ENCODE measurements at places on chromosomes 1 and 21.

- no peak for DNase-seq
Observed at GRCh38 chr1:55446351-55446750, 231.2 kb upstream of the USP24 start.

DNA sequence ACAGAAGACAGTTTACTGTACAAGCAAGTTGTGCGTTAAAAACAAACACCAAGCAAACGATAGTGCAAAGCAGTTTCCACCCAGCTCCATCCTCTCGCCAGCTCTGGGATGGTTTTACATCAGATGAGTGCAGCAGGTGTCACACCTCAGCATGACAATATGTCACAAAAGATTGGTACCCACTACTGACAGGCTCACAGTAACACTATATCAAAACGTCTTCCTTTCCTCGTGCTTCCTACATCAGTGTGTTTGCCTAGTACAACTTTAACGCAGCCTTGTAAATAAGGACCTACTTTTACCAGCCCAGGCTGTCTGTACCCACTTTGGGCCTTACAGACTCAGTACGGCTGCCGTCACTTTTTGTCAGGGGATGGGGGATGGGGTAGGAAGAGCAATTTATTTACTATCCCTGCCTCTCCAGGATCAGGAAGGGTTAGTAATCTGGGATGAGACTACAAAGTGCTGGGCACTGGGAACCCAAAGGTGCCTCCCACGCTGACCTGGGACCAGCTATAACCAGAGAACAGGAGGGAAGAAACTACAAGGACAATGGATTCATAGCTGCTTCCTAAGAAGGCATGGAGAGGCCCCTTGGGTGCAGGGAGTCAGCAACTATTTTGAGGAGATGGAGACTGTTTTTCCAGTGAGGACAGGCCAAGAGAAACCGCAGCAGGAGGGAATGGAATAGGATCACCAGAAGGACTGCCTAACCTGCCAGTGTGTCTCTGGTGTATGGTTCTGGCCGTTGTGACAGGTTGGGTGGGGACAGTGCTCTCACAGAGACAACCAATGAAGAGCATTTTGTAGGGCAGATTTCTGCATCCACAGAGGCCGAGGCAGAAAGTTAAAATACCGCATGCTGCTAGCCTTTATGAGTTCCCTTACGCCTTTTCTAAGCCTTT lies 30.2 kb downstream of the RUNX3 start:
- DNase-seq, result no peak

- no peak for DNase-seq
Observed at GRCh38 chr1:94178901-94179300, 58.0 kb upstream of the ABCA4 start.

DNA sequence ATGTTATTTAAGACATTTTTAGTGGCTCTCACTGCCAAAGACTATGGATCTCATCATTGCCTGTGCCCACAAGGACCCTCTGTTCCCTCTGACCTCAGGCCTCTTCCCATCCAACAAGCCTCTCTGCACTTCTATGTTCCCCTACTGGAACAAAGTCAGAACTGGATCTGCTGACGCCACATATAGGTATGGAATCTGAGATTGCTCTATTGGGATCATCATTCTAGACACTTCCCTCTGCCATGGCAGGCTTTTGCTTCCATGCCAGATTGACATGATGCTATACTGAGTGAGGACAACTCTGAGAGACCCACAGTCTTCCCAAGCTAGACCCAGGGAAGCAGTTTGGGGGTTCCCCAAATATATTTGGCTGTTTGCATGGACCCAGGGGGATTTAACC lies 76.0 kb upstream of the ZNF648 start:
- DNase-seq, result no peak

DNA sequence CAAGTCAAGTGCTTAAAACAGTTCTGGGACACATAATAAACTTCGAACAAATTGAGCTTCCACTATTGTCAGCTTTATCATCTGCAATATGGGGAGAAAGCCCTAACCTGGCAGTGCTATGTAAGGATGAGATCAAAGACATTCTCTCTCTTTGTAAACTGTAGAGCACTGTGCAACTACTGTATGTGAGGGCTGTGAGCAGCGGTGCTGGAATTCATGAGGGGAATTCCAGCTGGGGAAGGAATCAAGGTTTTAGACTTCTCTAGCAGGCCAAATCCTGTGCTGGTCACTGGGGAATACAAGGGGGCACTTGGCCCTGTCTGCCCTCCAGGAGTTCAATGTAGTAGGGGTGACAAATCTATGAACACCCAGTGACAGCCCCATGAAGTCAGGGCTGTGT lies 9.3 kb downstream of the FAM151A start:
- DNase-seq, result no peak

DNA sequence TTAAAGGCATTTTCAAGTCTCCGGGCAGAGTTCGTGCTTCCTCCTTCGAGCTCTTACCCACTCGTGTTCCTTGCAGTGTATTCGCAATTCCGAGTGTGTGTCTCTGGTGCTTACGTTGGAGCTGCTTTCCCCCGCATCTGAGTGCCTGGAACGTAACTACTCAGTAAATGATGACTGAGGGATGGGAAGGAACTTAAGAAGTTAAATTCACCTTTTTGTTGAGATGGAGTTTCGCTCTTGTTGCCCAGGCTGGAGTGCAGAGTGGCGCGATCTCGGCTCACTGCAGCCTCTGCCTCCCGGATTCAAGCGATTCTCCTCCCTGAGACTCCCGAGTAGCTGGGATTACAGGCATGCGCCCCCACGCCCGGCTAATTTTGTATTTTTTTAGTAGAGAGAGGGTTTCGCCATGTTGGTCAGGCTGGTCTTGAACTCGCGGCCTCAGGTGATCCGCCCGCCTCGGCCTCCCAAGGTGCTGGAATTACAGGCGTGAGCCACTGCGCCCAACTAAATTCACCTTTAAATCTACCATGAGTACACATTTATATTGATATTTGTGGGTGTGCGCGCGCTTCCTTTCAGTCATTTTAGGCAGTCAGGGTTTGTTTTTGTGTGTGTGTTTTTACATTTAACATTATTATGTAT lies 837 bp downstream of the NDUFS5 start:
- DNase-seq, result no peak

DNA sequence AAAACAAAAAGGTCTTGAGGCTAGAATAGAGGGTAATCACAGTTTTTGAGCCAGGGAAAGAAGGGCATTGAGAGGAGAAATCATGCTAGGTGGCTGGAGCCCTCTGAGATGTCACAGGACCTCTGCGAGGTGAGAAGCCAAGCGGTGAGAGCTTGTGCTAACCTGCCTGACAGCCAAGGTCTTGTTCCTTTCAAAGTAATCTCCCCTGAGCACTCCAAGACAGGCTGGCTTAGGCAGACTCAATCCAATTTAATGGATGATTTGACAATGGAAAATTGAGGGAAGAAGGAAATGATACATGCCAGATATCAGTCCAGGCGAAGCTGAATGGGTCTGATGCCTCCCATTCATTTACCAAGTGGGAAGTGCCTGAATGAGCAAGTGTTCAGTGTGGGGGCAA lies 311.9 kb upstream of the PTBP2 start:
- no peak for DNase-seq

- DNase-seq, result no peak
Observed at GRCh38 chr1:200638073-200638472, 17.5 kb upstream of the KIF14 start.

DNA sequence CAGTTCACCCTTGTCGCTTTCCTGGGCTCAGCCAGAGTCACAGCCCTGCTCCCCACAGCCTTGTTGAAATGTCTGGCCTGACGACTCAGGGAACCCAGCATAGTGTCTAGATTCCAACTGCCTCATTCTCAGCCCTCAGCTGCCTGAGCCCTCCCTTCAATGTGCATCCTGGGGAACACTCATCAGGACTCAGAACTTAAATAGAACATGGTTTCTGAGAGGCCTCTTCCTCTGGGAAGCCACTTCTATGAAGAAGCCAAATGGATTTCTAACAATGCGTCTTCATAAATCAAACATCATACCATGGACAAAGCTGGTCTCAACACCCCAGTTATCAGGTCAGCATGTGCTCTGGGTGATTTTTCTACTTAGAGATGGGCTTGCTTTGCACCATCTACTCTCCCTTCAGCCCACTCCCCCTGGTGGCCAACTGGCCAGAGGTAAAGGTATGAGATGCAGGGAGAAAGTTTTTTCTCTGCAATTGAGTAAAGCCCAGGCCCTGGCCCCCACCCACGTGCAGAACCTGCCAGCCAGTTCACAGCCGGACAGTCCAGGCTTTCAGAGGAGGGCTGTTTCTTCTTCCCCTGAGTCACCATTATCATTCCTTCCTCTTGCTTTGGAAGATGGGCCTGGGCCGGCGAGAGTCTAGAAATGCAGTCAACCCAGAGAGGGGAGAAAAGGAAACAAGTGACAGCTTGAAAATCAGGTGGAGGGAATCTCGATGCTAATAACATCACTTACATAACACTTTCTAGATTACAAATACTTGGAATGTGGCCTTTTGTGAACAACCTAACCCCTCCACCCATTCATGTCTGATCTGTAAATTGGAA lies 32.1 kb downstream of the CD244 start:
- peak; percentile 64 for DNase-seq

GRCh38 chr1:116123837-116124533 lies 12.8 kb downstream of the MAB21L3 start:
- no peak for DNase-seq

DNA sequence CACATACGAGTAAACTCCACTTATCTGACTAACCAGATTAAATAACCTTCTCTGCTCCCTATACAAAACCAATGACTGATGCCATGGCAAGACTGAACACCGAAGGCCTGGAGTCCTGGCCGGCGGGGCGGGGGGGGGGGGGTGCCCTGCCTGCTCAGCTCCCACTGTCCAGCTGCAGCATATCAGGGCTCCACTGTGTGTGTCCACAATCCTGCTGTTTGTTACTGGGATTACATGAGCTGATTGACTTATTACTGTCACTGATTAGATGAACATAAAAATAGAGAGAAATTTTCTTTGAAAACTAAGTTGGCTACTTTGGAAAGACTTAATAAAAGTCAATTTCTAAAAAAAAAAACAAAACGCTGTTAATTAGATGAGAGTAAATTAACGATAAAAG lies 24.9 kb downstream of the TMEM63A start:
- DNase-seq, result no peak

GRCh38 chr1:228794810-228795209 lies 59.5 kb downstream of the RHOU start:
- DNase-seq, result no peak

- DNase-seq, result no peak
Observed at GRCh38 chr21:44444286-44444931, 10.9 kb upstream of the LRRC3 start.

GRCh38 chr1:42168391-42168670 lies 3.8 kb upstream of the GUCA2A start:
- DNase-seq, result no peak

DNA sequence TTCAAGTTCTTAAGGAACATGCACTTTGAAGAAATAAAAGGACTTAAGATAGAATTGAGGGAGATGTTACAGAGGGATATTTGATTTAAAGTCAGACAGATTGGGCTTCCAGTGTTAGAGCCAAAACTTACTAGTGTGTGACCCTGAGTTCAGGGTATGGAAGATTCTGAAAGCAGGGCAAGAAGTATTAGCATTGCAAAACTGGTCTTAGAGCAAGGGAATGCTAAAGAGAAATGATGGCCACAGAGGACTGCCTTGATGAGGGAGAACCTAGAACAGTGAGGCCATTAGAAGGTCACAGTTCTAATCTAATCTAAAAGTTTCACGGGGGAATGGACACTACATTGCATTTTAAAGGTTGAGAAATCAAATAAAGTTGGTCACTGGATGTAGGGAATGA lies 45.5 kb downstream of the UROD start:
- no peak for DNase-seq

GRCh38 chr1:53807916-53808315 lies 30.2 kb downstream of the NDC1 start:
- DNase-seq, result no peak

- no peak for DNase-seq
Observed at GRCh38 chr1:219188331-219188803, 14.7 kb downstream of the LYPLAL1 start.

DNA sequence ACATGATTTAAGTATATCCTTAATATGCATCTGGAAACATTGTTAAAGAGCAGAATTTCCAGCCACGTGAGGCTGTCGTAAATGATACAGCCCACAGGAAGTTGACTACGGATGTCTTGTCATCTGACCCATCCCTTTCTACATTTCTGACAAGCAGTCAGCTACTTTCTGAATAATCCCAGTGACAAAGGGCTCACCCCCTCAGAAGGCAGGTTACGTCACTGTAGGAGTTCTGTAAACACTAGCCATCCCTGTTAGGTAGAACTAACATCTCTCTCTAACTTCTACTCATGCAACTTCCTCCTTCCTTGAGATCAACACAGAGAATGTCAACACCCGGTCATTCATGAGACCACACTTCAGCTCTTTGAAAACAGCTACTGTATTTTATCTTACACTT lies 259.2 kb downstream of the GREM2 start:
- DNase-seq, result no peak

DNA sequence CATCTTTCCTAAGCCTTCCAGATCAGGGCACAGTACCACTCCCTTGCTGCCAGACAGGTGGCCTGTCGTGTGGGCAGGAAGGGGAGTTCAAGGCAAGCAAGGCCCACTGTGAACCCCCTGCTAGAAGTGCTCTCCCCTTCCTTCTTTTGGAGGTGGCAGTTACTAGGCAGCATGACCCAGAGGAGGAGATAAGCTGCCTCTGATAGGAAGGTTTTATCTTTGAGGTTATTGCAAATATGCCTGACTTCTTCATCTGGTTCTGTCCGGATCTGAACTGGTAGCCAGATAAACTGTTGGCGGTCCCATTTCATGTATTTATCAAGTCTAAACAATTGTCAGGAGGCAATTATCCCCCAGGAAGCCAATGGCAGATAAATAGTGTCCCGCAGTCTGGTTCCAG lies 198.2 kb upstream of the LMO4 start:
- DNase-seq, result no peak

GRCh38 chr1:51168266-51168845 lies 66.3 kb downstream of the C1orf185 start:
- DNase-seq, result peak; percentile 32

- no peak for DNase-seq
Observed at GRCh38 chr1:170711682-170712081, 47.8 kb downstream of the PRRX1 start.

- DNase-seq, result no peak
Observed at GRCh38 chr21:42025376-42026081, 15.4 kb upstream of the ZBTB21 start.

GRCh38 chr21:36551321-36551720 lies 71.4 kb upstream of the CLDN14 start:
- no peak for DNase-seq

- DNase-seq, result no peak
Observed at GRCh38 chr1:47188791-47189785, 748 bp downstream of the PDZK1IP1 start.

DNA sequence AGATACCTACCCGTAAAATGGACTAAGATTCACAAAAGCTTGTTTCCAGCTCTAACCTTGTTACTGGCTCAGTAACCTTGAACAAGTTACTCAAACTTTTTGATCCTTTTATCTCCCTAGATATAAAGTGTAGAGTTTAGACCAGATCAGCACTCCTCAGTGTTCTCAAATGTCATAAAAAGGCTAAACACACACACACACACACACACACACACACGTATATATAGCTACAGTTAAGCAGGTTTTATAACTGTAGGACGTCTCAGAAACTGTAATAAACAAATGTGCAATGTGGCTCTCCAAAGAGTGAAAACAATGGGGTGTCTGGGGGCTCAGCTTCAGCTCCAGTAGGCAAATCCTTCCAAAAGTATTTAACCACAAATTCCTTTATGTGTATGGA lies 34.0 kb downstream of the KCNJ15 start:
- no peak for DNase-seq

- no peak for DNase-seq
Observed at GRCh38 chr1:212596798-212597197, 11.8 kb upstream of the ATF3 start.
